ENCODE measurements at places on chromosomes 2 and 18.

GRCh38 chr18:61841706-61842105 lies 51.1 kb downstream of the RNF152 start:
- no peak for DNase-seq

GRCh38 chr2:233865838-233866237 lies 2.3 kb downstream of the MSL3B start:
- no peak for DNase-seq

- no peak for DNase-seq
These were observed 151.4 kb downstream of the LRRTM1 start for GRCh38 chr2:80153151-80153550.

DNA sequence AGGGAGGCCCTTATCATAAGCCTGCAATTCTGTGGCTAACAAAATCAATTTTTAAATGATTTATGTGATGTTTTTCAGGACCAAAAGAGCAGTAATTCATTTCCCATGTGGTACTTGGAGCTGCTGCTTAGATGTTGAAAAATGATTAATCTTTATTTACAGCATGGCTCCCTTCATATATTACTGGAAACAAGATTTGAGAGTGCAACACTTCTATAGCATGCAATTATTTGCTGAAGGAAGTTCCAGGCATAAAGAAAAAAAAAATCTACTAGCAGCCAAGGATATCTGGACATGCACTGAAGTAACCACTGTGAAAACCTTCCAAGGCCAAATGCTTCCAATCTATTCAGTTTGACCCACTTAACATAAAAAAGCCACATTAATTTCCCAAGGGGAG lies 186.3 kb downstream of the SLC8A1 start:
- no peak for DNase-seq

DNA sequence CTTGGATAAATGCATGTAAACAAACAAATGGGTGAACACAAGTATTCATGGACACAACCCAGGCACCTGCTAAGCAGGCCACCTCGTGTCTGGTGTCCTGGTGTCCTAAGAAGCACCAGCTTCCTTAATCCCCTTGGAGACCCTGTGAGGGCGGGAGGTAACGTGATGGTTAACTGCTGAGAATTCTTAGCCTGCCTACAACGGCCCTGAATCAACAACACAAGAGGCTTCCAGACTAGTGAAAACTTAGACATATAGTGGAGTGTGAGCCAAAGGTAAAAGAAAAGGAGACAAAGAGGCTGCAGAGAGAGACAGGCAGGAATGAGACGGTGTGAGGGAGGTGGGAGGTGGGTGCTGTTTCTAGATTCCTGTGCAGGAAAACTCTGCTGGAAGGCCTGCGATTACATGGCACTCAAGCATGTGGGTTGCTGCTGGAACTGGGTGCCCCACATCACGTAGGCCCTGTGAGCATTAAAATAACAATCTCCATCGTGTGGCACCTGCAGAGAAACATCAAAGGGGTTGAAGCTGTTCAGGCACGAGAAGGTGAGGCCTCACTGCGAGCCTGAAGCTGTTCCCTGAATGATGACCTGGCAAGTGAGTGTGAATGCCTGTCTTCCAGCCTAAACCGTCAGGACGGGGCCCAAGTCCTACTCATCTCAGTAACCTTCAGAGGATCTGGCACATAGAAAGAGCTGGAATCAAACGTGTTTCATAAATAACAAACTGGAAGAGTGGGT lies 64.2 kb downstream of the RPL37A start:
- DNase-seq = no peak

- DNase-seq = no peak
These were observed 8.2 kb downstream of the SERPINB7 start for GRCh38 chr18:63783394-63783793.

- DNase-seq = no peak
These were observed 37.7 kb downstream of the RPIA start for GRCh38 chr2:88729061-88729745.

GRCh38 chr18:13606604-13607254 lies 119.6 kb downstream of the FAM210A start:
- DNase-seq = no peak

- DNase-seq = no peak
These were observed 52.1 kb downstream of the ABCG8 start for GRCh38 chr2:43890855-43891254.

- no peak for DNase-seq
These were observed 694.9 kb downstream of the KCNJ3 start for GRCh38 chr2:155393406-155393805.

DNA sequence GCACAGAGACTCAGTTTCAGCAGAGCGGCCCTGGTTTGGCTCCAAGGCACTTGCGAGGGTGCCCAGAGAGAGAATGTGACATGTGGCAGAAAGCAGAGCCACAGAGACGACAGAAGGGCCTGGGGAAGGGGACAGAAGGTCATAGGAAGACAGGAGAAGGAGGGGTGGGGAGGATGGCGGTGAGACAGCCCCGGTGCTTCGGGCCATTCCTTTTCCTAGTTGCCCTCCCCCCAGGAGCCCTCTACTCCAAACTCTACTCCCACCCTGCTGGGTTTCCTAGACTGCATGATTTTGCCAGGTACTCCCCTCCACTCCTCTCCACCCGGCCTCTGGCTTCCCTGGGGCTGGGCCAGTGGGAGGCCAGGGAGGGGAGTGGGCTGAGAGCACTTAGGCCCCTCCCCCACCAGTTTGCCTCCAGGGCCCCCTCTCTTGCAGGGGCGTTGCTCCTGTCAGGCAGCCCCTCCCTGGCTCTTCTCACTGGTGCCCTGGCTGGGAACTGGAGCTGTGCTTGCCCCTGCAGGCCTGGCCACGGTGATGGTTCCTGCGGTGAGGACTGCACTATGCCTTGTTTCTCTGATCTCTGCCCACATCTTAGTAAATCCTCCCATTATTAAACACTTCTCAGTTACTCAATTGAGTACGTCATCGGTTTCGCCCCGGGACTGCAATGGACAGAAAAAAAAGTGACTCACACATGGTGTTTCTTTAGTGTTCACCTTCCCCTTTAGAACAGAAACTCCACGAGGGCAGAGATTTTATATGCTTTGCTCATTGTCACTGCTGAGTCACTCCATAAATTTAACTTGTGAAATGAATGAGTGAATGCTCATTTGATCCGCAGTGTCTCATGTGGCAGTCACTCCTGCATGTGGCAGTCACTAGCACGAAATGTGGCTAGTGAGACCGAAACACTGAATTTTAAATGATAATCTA lies 58.7 kb upstream of the SP3 start:
- DNase-seq = peak; percentile 26

DNA sequence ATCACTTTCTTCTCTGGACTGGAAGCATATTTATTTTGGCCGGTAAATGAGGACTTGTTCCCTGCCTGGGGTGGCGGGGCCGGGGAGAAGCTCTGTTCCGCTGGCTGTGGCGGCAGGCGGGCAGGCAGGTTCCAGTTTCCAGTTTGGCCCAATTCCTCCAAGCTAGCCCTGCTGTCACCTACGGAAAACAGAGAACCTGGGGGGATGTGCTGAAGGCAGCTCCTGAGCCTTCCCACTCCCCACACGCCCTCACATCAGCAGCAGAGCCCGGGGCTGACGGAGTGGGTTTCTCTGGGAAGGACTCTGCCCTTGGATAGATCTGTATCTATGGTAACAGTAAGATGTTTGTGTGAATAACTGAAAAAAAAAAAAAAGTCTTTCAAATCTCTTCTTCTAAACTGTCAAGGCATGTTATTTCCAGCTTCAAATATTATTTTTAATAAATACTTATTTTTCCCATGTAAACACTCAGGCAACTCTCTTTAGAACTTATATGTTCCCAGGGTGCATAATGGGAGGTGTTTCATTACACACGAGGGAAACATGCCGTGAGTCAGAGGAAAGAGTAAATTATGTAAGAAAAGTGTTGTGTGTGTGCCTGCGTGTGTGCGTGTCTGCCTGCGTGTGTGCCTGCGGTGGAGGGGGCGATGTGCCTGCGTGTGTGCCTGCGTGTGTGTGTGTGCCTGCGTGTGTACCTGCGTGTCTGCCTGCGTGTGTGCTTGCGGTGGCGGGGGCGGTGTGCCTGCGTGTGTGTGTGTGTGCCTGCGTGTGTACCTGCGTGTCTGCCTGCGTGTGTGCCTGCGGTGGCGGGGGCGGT lies 116.1 kb upstream of the ZNF516 start:
- no peak for DNase-seq

DNA sequence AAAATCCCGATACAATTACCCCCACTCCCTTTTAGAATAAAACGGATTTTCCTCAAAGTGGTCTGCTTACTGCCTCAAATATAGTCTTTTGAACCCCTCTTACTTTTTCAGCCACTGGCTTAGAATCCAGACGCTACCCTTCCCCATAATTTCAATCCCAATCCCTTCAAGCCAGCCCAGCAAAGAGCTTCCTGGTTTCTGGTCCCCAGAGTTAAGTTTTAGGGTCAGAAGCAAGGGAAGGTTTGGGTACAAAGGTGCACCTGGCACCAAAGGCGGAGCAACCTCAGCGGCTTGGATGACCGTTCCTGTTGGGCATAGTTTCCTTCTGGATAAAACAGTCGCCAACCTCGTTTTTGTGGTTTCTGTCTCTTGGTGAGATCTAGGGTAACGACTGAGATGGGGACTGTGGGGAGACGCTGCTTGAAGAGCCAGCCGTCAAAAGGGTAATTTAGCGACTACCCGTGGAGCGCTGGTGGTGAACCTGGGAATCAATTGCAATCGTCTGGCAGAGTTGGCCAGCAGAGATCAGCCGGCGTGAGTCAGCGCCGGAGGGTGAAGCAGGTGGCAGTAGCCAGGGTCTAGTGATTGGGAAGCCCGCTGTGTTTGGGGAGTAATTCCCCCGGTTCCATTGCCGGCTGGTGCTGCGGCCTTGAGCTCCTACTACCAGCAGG lies 1.6 kb downstream of the FEV start:
- DNase-seq = no peak

- no peak for DNase-seq
These were observed 14.1 kb upstream of the ZSWIM2 start for GRCh38 chr2:186862869-186863709.

- no peak for DNase-seq
These were observed 43.8 kb upstream of the ITPRID2 start for GRCh38 chr2:181847702-181848101.

DNA sequence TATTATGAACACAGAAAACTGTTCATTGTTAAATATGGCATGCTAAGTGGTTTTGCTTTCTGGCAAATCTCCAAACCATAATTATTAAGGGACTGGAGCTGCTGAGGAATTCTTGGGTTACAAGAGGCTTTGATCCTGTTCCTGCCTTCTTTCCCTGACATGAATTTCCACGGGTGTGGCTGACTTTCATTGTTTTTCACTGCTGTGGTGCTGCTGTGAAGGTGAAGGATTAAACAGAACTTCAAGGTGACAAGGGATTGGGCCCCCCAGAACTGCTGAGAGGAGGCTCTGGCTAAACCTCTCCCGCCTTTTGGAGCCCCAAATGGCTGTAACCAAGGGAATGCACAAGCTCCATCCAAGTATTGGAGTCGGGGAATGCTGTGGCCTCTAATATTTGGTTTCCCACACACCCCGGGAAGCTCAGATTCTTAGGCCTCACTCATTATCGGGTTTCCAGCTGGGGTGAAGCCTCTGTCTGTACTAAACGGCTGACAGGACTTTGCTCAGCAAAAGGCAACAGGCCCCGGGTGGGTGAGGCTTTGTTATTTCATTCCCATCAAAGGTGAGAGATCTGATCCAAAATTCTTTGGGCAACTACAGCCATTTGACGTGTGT lies 29.0 kb upstream of the ZFP36L2 start:
- no peak for DNase-seq

DNA sequence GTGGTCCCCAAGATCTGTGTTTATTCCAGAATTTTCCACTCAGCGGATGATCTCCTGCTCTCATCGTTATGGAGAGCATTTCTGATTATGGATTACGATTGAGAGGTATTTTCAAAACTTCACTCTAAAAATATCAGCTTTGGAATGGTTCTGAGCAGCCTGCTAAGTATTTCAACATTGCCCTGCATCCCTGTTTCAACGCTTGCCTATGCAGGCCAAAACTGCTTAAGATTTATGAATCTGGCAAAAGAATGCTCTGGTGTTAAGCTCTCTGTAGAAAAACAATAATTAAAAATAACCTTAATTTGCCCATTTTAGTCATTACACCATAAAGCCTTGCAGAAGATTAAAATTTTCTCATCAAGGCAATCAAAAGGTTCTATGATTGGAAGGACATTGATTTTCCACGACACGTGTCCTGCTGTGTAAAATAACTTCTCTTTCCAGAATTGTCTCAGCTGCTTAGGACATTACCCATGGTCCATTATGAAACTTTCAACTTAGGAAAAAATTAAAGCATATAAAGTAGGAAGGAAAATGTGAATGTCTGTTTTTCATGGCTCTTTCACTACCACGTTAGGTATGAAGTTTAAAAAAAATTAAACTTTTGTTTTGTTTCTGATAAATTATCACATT lies 229.9 kb downstream of the ACKR3 start:
- DNase-seq = no peak

GRCh38 chr2:106061611-106062349 lies 132.3 kb downstream of the UXS1 start:
- no peak for DNase-seq

- no peak for DNase-seq
These were observed 67.0 kb upstream of the SERTAD2 start for GRCh38 chr2:64720535-64721319.

DNA sequence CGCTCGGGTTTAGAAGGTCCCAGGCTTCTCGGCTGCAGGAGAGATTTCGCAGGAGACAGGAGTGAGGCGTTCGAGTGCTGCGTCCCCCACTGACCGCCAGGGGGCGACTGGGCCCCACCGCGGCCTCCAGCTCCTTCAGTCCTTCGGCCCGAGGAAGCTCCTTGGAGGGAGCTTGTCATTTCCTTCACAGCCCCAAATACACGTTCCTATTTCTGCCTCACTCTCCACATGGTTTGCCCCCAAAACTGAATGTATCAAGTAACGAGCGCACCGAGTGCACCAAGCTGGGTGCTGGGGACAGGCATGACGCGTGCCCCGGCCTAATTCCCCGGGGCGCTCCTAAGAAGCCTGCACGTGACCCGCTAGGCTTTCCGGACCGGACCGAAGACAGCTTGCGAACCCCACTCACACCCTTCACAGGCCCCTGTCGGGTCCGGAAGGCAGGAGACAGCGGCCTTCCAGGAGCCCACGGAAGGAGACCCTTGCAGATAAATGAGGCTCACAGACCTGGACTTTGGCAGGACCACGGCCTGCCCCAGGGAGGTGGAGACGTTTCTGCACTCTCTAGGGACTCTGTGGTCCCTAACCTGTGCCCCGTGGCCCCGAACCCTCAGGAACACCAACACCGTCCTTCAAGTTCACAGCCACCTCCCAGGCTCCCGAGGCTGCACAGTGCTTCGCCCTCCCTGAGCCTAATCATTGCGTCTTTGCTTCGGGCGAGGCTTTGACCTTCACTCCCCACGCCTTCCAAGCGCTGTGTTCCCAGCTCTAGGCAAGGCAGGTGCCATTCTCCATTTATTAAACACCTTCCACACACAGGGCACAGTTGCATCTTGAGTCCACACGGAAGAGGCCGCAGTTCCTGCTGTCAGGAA lies 13.0 kb upstream of the FAHD2A start:
- peak; percentile 60 for DNase-seq

- no peak for DNase-seq
These were observed 37.8 kb upstream of the CCDC195 start for GRCh38 chr2:224753743-224754540.

Data from activated T-cell treated with anti-CD3 and anti-CD28 coated beads, Interleukin-2, amount 50 U/mL, for 72 hours (primary cell).